DMS53 (cell line): ENCODE measurements at places on chromosomes 12 and 14.
A peak's percentile ranks its signal among the peaks of the same experiment; 100 is the strongest.

GRCh38 chr12:24678436-24678835, 270.5 kb downstream of the BCAT1 start:
- no peak for DNase-seq

DNA sequence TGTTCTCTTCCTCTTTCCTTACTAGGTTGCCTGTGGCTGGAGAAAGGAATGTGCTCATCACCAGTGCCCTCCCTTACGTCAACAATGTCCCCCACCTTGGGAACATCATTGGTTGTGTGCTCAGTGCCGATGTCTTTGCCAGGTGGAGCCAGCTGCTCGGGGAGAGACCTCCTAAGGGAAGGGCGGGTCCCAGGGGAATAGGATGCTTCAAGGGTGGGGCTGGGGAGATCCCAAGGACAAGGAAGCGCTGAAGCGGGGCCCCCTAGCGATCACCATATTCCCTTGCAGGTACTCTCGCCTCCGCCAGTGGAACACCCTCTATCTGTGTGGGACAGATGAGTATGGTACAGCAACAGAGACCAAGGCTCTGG, 10.2 kb downstream of the MARS1 start:
- no peak for DNase-seq

- DNase-seq, result peak; percentile 67
These were observed 39.3 kb downstream of the SRRM4 start for GRCh38 chr12:119020406-119021360.

DNA sequence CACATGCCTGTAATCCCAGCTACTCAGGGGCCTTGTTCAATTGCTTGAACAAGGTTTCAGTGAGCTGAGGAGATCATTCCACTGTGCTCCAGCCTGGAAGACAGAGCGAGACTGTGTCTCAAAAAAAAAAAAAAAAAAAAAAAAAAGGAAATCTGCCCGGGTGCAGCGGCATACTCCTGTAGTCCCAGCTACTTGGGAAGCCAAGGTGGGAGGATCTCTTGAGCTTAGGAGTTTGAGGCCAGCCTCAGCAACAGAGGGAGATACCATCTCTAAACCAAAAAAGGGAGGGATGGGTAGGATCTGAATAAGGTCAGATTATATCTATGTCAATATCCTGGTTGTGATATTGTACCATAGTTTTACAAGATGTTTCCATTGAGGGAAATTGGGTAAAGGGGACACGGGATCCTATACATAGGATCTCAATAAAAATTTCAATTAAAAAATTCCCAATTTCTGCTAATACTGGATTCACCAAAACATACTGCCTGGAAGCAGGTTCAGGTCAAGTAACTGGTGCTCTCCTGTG, 76.4 kb downstream of the BORCS5 start:
- no peak for DNase-seq

GRCh38 chr12:1220127-1221092, 229.4 kb downstream of the ERC1 start:
- peak; percentile 44 for DNase-seq

DNA sequence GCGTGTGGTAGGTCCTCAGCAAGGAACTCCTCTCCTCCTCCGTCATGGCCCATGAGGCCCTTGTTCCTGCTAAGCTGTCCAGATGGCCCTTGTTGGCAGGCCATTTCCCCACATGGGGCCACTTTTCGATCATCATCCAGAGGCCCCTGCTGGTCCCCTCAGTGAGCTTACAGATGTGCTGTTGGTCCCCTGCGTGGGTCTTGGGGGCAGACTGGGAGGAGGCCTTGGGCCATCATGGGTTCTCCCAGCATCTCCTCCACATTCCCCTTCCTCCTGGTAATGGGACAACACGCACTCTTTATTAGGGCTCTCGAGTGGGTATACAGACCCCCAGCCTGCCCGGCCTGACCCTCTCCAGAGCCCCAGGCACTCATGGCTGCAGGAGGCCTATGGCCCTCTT, 114.7 kb downstream of the BEGAIN start:
- DNase-seq, result no peak

DNA sequence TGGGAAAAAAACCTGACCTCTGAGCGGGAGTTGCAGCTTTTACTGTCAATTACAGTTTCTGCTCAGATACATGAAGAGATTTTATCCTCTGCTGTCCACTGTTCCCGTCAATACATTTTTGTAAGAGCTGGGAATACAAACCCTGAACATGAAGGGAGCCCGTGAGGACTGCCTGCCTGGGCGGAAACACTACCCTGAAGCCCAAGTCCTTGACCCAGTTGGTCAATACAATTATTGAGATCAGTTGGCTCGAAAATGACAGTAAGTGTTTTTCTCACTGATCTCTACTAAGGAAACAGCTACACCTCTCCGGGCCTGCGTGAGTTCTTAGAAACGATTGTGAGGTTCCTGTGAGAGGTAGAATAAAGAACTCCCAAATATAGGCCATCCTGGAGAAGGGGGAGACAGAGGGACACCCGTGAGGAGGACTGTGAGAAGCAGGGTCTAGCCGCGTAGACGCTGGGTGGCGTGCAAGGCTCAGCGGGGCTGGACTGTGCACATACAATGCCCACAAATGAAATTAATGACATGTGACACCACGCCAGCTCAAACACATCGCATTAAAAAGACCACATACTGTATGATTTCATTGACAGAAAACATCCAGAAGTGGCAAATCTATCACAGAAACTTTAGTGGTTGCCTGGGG, 509.5 kb downstream of the TMEM132D start:
- DNase-seq, result no peak

- no peak for DNase-seq
These were observed 44.1 kb downstream of the FAM222A start for GRCh38 chr12:109757671-109758265.

DNA sequence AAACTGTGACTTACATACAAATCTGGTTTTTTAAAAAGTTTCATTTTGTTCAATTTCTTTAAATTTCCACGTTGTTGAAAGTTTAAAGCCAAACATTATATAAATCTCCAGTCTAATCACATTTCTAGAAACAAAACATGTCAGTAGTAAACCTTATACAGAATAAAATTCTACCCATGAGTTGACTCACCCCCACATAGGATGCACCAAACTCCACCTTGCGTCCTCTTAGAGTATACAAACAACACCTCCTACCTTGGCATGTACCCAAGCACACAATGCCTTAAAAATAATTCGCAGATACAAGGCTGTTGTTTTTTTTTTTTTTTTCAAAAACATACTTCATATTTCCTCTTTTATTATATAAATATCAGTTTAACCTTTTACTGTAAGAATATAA, 3.3 kb downstream of the FBXL14 start:
- DNase-seq, result peak; percentile 60

DNA sequence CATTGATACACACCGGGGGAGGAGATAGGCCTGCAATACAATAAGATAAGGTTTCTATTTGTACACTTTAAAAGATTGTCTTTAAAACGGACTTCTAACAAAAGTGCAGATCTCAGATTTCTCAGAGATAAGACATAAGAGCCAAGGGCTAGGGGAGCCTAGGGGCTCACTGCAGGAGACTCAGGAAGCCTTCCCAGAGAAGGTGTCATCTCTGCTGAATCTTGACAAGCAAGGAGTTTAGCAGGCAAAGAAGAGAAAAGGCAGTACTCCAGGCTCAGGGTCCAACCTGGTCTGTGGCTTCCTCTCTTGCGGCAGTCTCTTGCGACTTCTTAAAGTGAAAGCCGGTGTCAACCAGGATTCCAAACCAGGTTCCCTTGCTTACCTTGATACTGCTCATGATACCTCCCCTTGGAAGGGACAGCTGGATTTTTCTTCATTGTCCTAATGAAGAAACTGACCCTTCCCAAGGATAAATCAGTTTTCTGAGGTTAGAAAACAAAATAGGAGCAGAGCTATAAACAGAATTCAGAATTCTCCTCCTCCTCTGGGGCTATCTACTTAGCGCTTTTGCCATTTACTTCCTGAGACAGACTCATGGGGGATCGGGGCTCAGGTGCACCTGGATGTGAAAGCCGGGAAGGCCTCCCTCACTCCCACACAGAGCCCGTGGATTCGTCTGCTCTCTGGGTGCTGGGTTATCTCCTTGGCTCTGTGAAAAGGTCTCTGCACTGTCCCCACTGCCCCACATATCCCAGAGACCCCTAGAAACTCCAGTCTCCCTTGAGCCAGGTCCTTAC, 1.7 kb upstream of the SCNN1A start:
- no peak for DNase-seq

- no peak for DNase-seq
These were observed 36.5 kb upstream of the IFNG-AS1 start for GRCh38 chr12:67952787-67953186.

GRCh38 chr12:6078398-6079096, 45.9 kb downstream of the VWF start:
- DNase-seq, result no peak

GRCh38 chr12:5059358-5059757, 15.7 kb downstream of the KCNA5 start:
- no peak for DNase-seq

GRCh38 chr14:53962953-53963319, 6.3 kb upstream of the BMP4 start:
- no peak for DNase-seq

GRCh38 chr12:69996241-69996640, 171.2 kb downstream of the MYRFL start:
- DNase-seq, result no peak

DNA sequence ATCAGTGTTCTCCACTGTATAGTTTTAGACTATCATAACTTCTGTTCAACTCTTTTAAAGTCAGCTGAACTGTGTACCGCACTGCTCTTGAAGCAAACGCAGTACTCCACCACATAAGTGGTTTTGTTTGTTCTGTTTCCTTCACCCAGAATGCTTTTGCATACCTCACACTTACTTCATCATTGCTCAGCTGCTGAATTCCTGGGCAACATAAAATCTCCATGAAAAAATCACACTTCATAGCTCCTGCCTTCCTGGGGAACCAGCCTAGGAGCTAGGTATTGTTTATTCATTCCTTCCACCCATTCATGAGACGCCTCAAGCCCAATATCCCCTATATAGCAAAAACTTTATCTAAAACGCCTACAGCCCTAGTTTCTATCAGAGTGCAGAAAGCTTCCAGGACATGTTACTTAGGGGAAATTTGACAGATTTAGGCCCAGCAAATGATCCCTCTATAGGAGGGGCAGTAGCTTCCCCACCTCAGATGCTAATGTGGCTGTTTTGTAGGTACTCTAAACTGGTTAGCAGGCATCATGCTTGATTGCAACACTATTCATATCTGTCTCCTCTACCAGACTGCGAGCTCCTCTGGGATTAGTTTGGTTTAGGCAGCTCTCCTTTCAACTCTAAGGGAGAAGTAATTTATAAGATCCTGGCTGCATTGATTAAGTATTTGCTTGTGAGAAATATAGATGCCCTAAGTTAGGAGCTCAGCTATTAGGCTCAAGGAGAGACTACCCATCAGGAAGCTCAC, 44.5 kb downstream of the LRRC9 start:
- DNase-seq, result peak; percentile 6

DNA sequence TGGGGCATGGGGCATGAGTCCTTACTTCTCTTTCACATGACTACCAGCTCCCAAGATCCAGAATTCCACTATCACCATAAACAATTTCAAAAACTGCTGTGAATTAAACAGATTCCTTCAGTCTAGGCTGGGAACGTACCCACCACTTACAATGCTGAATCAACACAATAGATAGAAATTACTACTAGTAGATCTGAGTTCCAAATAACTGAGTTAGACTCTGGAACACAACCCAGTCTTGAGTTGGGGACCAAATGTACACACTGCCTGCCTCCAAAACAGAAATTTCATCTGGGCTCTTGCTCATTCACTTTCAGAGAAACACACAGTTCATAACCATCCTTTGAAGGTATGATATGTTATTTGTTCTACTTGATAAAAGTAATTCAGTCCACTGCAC, 8.9 kb downstream of the CORO1C start:
- DNase-seq, result no peak

GRCh38 chr14:68612049-68612448, 180.8 kb downstream of the ZFP36L1 start:
- no peak for DNase-seq

DNA sequence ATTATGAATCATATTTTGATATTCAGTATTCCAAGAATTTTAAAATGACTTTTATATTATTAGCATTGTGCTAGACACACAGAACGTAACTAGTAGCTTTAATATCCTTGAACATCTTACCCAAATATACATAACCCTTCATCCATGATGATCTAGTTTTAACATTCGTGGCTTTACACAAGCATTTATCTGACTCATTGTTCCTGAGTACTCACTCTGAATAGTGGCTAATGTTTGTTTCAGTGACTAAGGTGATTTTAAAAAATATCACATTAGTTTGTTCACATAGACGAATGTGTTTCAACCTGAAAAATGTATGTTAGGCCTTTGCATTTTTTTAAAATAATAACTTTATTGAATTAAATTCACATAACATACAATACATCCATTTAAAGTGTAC, 80.0 kb upstream of the PTPRQ start:
- DNase-seq, result peak; percentile 81

- DNase-seq, result peak; percentile 82
These were observed 23.6 kb upstream of the TMEM260 start for GRCh38 chr14:56555921-56556570.

GRCh38 chr12:7483343-7483742, 20.2 kb downstream of the CD163 start:
- DNase-seq, result no peak

- no peak for DNase-seq
These were observed 132.3 kb downstream of the EML1 start for GRCh38 chr14:99925471-99925870.

GRCh38 chr12:132653567-132654290, 33.4 kb downstream of the POLE start:
- no peak for DNase-seq

- no peak for DNase-seq
These were observed 52.2 kb upstream of the ANP32D start for GRCh38 chr12:48420039-48420775.

GRCh38 chr14:99633918-99634317, 11.0 kb upstream of the HHIPL1 start:
- no peak for DNase-seq

- no peak for DNase-seq
These were observed 1.6 kb upstream of the C1S start for GRCh38 chr12:7058850-7059395.

GRCh38 chr12:51913071-51914033, 6.0 kb downstream of the ACVRL1 start:
- DNase-seq, result no peak

GRCh38 chr14:69845050-69845581, 34.1 kb upstream of the SMOC1 start:
- DNase-seq, result no peak

DNA sequence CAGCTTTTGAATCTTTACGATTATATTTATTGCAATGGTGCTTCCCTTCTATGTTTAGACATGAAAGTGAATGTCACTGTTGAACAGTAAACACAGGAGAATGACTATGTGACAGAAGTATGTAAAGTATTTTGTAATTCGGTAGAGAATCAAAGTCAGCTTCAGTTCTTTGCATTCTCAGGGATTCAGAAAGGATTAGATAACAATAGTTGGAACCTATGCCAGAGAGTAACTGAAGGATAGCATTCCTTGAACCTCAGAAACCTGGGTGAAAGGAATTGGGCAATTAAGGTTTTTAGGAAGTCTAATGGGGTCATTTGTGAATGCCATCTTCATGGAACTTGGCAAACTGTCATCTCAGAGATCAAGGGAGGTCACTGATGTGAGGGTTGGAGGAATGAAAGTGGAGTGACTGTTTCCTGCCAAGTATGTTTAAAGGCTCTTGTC, 305.3 kb upstream of the DDHD1 start:
- no peak for DNase-seq
